Activated T-cell treated with anti-CD3 and anti-CD28 coated beads, Interleukin-2, amount 50 U/mL, for 72 hours (primary cell): ENCODE measurements at places on chromosomes 16 and 17.

- peak; percentile 84 for DNase-seq
These were observed at the start of gene ASPHD1 for GRCh38 chr16:29900102-29900887. TSS of gene ASPHD1 (plus strand) at chr16:29900488. CDS start at chr16:29900972, 484 bp downstream.

- no peak for DNase-seq
These were observed 270.1 kb upstream of the TBX2 start for GRCh38 chr17:61129267-61130254.

DNA sequence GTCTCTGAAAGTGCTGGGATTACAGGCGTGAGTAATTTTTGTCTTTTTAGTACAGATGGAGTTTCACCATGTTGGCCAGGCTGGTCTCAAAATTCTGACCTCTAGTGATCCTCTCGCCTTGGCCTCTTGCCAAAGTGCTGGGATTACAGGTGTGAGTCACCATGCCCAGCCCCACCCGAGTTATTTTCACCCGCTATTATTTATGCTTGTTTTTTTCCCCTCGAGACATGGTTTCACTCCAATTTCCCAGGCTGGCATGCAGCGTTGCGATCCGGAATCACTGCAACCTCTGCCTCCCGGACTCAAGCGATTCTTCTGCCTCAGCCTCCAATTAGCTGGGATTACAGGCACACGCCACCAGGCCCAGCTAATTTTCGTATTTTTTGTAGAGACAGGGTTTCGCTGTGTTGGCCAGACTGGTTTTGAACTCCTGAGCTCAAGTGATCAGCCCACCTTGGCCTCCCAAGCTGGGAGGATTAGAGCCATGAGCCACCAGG lies 9.2 kb downstream of the RPL23 start:
- DNase-seq: no peak

- DNase-seq: peak; percentile 63
These were observed 54.6 kb downstream of the ABCC12 start for GRCh38 chr16:48101069-48101674.

- no peak for DNase-seq
These were observed 77.1 kb upstream of the RPL38 start for GRCh38 chr17:74126179-74126900.

GRCh38 chr17:65185668-65186382 lies 48.7 kb downstream of the RGS9 start:
- no peak for DNase-seq

GRCh38 chr16:80666378-80667250 lies 125.8 kb downstream of the DYNLRB2 start:
- no peak for DNase-seq

GRCh38 chr17:34820248-34820801 lies 140.9 kb downstream of the CCT6B start:
- no peak for DNase-seq
